Naive thymus-derived CD8-positive, alpha-beta T cell (primary cell): ENCODE measurements at places on chromosomes 2 and 18. TPM values are rescaled to one million over a fixed set of nuclear protein-coding genes. Genes with fewer than 3 reads are reported as not detected.

The FSIP2 gene
- total RNA-seq: 0.58 TPM

The ZNF521 gene
- not detected for total RNA-seq

DNA sequence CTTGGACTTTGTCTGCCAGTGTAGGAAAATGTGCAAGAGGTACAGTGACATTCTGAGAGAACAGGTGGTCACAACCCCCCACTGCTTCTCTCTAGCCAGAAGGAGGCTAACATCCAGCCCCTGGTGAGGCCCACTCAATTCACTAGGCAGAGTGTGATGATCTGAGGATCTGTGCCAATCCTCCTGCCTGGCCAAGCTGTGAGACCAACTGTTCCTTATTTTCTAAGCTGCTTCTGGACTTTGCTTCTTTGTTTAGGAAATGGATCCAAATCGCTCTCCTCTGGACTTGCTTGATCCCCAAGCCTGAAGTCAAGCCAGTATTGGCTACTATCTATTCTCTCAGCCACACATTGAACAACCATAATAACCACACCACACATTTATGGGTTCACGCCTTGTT, 202.8 kb downstream of the PIK3C3 start:
- no peak overlapping the region for H3K4me3 ChIP-seq

DNA sequence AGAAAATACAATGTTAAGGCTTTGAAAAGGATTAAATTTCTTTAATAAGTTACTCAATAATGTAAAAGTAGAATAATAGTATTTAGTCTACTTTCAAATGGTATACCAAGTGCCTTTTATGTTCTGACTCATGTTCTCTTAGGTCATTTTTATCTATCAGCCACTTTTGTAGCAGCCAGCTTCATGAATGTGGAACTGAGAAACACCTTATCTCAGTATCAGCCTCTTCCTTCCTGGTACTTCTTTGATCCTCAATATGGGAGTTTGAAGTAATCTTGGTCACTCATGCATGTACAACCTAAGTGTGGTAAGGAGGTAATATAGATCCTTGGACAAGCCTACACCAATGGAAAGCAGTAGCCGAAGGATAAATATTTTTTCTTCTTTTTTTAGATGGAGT, 180.4 kb upstream of the NRXN1 start:
- H3K27me3 ChIP-seq: no peaks in the 10 kb centered on the region
- H3K4me3 ChIP-seq: no peak overlapping the region
- H3K27ac ChIP-seq: no peak overlapping the region
- no peaks in the 10 kb centered on the region for H3K36me3 ChIP-seq
- DNase-seq: no peak

DNA sequence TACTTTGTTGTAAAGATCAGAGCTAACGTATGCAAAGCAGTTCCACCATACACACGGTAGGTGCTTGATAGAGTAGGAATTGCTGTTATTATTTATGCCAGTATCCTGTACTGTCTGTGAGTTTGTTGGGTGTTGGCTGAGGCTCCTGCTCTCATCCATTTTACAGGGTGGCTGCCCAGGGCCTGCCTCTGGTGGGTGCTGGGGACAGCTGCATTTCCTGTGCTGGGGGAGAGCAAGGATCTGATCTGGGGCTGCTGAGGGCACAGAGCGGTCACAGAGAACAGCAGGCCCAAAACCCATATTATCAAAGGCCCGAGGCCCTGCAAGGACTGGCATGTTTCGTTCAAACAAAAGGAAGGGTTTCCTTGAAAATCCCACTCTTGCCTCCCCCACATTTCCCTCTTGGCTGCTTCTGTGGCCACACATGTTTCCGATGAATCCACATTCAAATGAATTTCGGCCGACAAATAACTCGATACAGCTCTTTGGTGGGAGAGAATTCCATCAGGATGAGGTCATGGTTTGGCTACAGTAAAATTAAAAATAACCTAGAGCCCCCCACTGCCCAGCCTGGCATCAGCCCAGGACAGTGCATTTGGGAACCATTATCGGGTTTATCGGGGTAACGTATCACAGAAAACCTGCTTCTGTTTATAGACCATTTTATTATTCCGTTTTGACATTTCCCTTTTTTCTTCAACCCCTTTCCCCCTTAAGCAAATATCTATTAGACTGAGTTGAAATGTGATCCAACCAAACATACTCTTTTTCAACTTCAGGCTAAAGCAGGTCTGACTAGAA, 143.4 kb downstream of the CYRIA start:
- H3K27ac ChIP-seq: no peak overlapping the region
- H3K4me3 ChIP-seq: no peak overlapping the region
- no peaks in the 10 kb centered on the region for H3K4me1 ChIP-seq
- DNase-seq: no peak
- H3K36me3 ChIP-seq: no peaks in the 10 kb centered on the region

The OXER1 gene
- total RNA-seq: 0.22 TPM

DNA sequence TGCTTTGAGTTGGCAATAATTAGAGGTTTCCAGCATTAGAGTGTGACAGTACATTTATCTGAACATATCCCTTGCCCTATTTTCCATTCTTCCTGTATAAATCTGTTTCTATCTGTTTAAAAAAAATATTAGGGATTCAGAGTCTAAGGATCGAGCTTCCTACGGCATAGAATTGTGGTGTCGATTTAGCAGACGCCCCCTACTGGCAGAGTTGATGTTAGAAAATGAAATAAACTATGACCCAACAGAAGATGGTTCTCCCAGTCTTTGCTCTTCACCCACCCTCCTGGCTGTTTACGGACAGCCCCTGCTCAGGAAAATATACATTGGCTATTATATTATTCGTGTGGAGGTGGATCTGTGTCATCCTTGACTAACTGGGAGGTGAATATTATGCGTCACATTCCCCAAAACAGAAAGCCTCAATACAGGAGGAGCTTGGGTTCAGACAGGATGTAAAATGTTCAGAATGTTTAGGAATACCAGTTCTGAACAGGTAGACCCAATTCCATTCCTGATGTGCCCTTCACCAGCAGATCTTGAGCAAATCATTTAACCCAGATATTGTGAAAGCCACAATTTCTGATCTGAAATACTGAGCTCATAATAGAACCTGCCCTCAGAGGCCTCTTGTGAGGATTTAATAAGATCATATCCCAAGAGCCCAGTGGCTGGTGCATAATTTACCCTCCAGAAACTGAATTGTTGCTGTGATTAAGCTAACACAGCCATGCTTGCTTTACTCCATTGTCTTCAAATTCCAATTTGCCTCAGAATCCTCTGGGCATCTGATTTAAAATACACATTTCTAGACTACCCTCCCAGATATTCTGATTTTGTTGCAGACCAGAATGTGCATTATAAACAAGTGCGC, 10.8 kb upstream of the ERMN start:
- peak overlapping the region; percentile 71 for H3K4me3 ChIP-seq
- H3K36me3 ChIP-seq: peaks cover 22% of the 10 kb centered on the region
- H3K27me3 ChIP-seq: no peaks in the 10 kb centered on the region

DNA sequence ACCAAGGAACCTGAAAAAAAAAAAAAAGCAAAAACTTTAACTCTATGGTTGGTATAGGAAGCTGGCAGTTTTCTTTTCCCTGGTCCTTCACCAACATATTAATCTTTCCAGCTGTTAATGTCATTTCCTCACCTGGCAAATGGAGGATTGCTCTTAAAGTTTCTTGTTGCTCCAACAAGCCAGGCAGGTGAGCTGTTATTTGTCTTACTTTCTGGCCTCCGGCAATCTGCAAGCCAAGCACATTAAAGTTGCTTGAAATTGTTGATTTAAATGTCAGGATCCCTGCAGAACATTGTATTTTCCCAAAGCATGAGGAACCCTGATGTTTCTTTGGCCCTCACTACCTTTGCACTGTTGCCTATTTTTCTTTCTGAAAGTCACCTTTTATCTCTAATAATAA, 664.9 kb downstream of the METTL4 start:
- no peaks in the 10 kb centered on the region for H3K36me3 ChIP-seq
- no peak for DNase-seq
- no peak overlapping the region for H3K27ac ChIP-seq
- no peaks in the 10 kb centered on the region for H3K27me3 ChIP-seq

The ZRANB3 gene
- total RNA-seq: 6.8 TPM

- H3K27me3 ChIP-seq: no peaks in the 10 kb centered on the region
- H3K4me1 ChIP-seq: peaks cover 33% of the 10 kb centered on the region
- DNase-seq: peak; percentile 62
- no peaks in the 10 kb centered on the region for H3K36me3 ChIP-seq
- H3K4me3 ChIP-seq: peak overlapping the region; percentile 76
Measured at GRCh38 chr2:43059183-43059897, 167.1 kb downstream of the ZFP36L2 start.

The SALL3 gene
- not detected for total RNA-seq

- DNase-seq: no peak
- peaks cover 33% of the 10 kb centered on the region for H3K36me3 ChIP-seq
- no peak overlapping the region for H3K4me3 ChIP-seq
- no peak overlapping the region for H3K27ac ChIP-seq
- H3K27me3 ChIP-seq: no peaks in the 10 kb centered on the region
Measured at GRCh38 chr2:117944816-117945215, 69.1 kb downstream of the CCDC93 start.

The CCDC102B gene
- total RNA-seq: 7.7 TPM

GRCh38 chr2:174015428-174015827, 50.3 kb upstream of the SP3 start:
- no peak for DNase-seq
- no peaks in the 10 kb centered on the region for H3K36me3 ChIP-seq

DNA sequence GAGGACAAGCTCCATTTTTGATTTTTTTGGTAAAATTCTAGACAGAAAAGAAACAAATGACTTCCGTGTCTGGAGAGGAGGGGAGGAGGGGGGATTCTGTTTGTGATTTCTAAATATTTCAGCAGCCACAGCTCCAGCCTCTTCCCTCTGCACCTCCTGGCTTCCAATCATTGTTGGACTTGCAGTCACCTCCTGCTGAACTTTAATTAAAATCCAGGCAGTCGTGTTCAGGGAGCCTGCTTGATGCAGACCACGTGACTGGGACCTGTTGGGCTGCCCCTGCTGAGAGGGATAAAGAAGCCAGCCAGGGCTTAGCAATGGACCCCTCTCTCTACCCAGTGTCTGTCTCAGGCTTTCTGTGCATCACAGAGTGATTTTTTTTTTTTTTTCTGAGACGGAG, 115.1 kb downstream of the SH3BP4 start:
- no peak overlapping the region for H3K4me3 ChIP-seq
- no peak overlapping the region for H3K27ac ChIP-seq
- no peak for DNase-seq
- no peaks in the 10 kb centered on the region for H3K4me1 ChIP-seq

The ABHD1 gene
- total RNA-seq: 2.7 TPM

- no peak for DNase-seq
- H3K27ac ChIP-seq: no peak overlapping the region
- H3K36me3 ChIP-seq: no peaks in the 10 kb centered on the region
- H3K4me3 ChIP-seq: no peak overlapping the region
- H3K27me3 ChIP-seq: peaks cover 23% of the 10 kb centered on the region
Measured at GRCh38 chr2:54360055-54360792, 95.9 kb upstream of the SPTBN1 start.

- peaks cover 5% of the 10 kb centered on the region for H3K27me3 ChIP-seq
- H3K4me1 ChIP-seq: no peaks in the 10 kb centered on the region
- no peak for DNase-seq
Measured at GRCh38 chr2:32849456-32850194, 97.1 kb upstream of the LTBP1 start.

GRCh38 chr2:216317831-216318520, 54.3 kb downstream of the MARCHF4 start:
- H3K4me1 ChIP-seq: peaks cover 7% of the 10 kb centered on the region
- H3K4me3 ChIP-seq: no peak overlapping the region
- no peaks in the 10 kb centered on the region for H3K36me3 ChIP-seq
- no peak for DNase-seq
- peak overlapping the region; percentile 25 for H3K27ac ChIP-seq

The EIF2B4 gene
- total RNA-seq: 54.9 TPM

GRCh38 chr18:10032331-10033015, 118.7 kb downstream of the VAPA start:
- H3K4me1 ChIP-seq: peaks cover 12% of the 10 kb centered on the region
- DNase-seq: peak; percentile 78
- H3K4me3 ChIP-seq: peak overlapping the region; percentile 92

DNA sequence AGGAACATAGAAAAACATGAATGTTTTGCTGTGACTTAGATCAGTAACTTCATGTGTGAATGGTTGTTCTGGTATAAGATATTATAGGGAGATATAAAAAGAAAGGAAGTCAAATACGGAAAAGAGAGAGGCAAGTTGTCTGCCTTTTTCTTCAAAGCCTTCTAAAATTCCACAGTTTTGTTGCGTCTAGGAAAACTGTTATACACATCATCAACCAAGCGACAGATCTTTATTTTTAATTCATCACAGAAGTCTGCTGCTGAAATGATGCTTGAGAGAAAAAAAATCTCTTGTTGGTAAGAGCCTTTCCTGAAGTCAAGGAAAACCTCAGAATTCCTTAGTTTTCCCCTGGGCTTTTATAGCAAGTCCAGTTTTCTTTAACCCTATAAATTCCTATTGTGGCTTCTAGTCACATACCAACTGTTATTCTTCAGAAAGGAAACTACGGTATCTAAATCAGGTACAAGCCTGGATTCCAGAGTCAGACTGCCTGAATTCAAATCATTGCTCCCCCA, 36.3 kb upstream of the TANC1 start:
- DNase-seq: no peak
- H3K27ac ChIP-seq: no peak overlapping the region
- H3K36me3 ChIP-seq: no peaks in the 10 kb centered on the region
- H3K4me3 ChIP-seq: no peak overlapping the region

- no peak overlapping the region for H3K4me3 ChIP-seq
- no peak for DNase-seq
- H3K4me1 ChIP-seq: peaks cover 3% of the 10 kb centered on the region
- no peaks in the 10 kb centered on the region for H3K27me3 ChIP-seq
- no peak overlapping the region for H3K27ac ChIP-seq
Measured at GRCh38 chr2:232798187-232798586, 21.8 kb upstream of the KCNJ13 start.

The FAM110C gene
- total RNA-seq: 0.16 TPM

DNA sequence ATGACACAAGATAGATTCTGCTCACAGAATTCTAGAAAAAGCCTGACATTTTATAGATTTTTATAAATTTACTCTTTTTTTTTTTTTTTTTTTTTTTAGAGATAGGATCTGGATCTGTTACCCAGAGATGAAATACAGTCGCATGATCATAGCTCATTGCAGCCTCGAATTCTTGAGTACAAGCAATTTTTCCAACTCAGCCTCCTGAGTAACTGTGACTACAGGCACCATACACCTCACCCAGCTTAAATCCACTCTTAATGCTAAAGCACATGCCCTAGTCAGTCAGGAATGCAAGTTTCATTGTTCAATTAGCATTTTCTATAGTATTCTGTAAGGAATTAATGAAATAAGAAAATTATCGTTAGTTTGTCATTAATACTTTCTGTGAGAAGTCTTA, 32.1 kb upstream of the WDR75 start:
- peaks cover 14% of the 10 kb centered on the region for H3K4me1 ChIP-seq
- no peak overlapping the region for H3K4me3 ChIP-seq
- no peaks in the 10 kb centered on the region for H3K36me3 ChIP-seq
- DNase-seq: no peak

The FAP gene
- total RNA-seq: not detected

The LCT gene
- total RNA-seq: 0.22 TPM

- H3K27me3 ChIP-seq: no peaks in the 10 kb centered on the region
- H3K36me3 ChIP-seq: no peaks in the 10 kb centered on the region
- no peak for DNase-seq
- no peak overlapping the region for H3K4me3 ChIP-seq
- peaks cover 27% of the 10 kb centered on the region for H3K4me1 ChIP-seq
Measured at GRCh38 chr2:7566382-7566881, 649.2 kb downstream of the RNF144A start.

The BOK gene
- total RNA-seq: not detected

- peaks cover 24% of the 10 kb centered on the region for H3K4me1 ChIP-seq
- DNase-seq: no peak
- no peaks in the 10 kb centered on the region for H3K36me3 ChIP-seq
- H3K27ac ChIP-seq: no peak overlapping the region
Measured at GRCh38 chr2:26363323-26363722, 16.7 kb upstream of the ADGRF3 start.
